AG08396 (cell line): ENCODE measurements at places on chromosomes 11 and 22.

DNA sequence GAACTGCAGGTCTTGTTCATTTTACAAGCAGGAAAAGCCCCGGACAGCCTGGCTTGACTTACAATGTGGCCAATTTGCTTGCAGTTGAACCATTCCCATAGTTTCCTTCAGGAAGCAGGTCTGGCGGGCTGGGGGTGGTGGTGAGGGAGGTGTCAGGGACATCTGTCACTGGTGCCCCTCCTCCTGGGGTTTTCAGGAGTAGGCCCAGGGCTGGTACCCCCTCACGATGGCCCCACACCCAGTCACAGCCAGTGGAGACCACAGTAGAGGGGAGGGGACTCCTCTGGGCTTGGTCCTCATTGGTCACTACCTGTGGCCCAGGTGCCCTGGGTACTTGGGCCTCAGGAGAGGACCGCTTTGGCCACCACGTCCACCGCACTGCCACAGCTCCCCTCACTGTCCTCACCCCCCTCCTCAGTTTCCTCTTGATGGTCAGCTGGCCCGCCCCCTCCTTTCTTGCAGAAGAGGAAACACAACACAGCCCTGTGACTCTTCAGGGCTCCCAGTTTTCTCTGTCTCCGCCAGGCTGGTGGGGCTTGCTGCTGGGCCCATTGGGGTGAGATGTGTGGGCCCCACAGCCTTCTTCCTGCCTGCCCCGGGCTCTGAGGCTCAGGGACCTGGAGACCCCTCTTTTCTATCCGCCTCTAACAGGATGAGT, 39.8 kb upstream of the SHISAL1 start:
- no peak for DNase-seq

DNA sequence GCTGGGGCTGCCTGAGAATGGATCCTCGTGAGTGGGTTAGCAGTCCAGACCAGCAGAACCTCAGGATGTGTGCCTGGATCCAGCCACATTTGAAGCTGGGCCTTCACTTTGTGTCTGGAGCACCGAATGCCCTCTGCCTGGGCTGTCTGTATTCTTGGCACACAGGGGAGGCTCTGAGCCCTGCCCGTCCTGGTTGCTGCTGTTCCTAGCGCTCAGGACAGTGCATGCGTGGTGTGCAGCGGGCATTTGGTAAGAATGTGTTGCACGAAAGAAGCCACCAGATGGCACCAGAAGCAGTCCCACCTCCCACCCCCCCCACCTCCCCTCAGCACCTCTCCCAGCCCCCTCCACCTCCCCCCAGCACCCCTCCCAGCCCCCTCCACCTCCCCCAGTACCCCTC, 4.1 kb upstream of the MAPK11 start:
- DNase-seq: peak; percentile 73

- no peak for DNase-seq
These were observed 37.2 kb downstream of the IGSF9B start for GRCh38 chr11:133919330-133920108.

DNA sequence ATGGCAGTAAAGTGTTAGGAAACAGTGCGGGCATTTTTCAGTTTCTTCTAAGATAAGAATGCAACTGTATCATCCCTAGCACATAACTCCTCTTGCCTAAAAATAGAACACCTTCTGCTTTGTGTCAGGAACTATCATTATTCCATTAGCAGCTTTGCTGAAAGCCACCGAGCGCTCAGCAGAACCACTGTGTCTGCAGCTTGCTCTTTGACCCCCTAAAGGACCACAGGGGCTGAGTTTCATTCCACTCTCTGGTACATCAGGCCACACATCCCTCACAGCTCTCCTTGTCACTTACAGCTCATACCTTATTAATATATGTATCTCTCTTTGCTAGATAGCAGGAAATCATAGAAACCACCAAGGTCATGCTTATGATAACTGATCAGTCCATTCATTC, 360.2 kb downstream of the KCNA4 start:
- DNase-seq: no peak

DNA sequence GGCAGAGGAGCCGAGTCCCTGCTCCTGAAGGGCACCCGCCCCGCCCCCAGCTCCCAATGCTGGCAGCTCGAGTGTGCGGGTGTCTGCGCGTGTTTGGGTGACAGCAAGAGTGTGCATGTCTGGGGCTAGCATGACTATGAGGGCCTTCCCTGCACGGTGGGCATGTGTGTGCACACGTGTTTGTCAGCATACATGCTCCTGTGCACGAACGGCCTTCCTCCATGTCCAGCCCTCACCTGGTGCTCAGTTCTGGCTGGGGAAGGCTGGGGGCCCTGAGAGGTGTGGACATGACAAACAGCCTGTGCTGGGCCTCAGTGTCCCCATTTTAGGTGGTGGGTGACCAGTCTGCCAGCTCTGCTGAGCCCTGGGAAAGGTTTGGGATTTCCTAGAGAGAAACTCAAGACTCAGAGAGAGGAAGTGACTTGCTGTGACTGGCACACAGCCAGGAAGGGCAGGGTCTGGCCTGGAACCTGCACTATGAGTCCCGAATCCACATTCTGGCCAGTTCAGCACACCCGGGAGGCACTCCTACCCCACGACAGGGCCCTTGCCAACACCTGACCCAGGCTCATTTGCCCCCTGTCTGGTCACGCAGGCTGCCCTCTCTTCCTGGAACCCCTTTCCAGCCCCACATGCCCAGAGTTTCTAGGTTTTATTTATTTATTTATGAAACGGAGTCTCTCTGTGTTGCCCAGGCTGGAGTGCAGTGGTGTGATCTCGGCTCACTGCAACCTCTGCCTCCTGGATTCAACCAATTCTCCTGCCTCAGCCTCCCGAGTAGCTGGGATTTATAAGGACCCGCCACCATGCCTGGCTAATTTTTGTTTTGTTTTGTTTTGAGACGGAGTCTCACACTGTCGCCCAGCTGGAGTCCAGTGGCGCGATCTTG, 3.3 kb upstream of the SHISA8 start:
- DNase-seq: peak; percentile 67
